ENCODE measurements at places on chromosomes 4 and X.
A peak's percentile ranks its signal among the peaks of the same experiment; 100 is the strongest.

DNA sequence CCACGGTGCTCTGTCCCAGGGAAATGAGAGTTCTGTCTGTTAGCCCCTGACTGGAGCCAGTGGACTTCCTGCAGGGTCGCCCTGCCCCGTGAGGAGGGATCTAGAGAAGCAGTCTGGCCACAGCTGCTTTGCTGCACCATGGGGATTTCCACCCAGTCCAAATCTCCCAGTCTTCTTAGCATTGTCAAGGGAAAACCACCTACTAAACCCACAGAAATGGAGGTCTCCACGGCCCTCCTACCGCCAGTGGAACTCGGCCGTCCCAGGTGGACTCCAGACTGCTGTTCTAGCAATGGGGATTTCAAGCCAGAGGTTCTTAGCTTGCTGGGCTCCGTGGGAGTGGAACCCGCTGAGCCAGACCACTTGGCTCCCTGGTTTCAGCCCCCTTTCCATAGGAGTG is 133.3 kb upstream of the PCDH7 start:
- DNase-seq, result no peak

GRCh38 chr4:99863-100262 is 24.4 kb upstream of the ZNF718 start:
- no peak for DNase-seq

GRCh38 chr4:144411700-144412099 is 234.3 kb upstream of the HHIP start:
- DNase-seq, result no peak

GRCh38 chrX:42933187-42933586 is 155.2 kb upstream of the PPP1R2C start:
- DNase-seq, result no peak

DNA sequence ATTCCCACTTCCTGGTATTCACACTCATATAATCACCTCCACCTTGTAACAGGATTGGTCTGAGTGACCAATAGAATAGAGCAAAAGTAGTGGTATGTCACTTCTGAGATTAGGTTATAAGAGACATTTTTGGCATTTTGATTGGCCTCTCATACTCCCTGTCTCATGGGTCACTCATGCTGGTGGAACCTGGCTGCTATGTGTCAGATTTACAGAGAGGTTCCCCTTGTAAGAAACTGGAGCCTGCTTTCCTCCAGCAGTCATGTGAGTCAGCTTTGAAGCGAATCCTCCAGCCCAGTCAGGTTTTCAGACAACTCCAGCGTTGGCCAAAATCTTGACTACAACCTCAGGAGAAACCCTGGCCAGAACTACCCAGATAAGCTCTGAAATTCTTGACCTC is 2.6 kb upstream of the OTUD4 start:
- no peak for DNase-seq

DNA sequence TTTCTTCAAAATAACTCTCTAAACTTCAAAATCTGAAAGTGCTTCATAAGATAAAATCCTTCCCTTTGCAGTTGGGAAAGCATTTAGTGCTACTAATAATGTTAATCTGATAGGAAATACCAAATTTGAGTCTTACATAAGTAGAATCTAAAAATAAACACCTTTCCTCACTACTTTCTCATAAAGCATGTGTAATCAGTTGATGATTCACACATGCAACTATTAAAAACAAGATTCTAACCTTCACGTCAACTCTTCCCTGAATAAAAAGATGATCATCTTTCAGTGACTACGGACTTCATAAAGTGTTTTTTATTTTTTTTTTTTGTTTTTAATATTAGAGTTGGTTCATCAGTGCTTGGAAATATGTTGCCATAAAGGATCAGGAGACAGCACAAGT is 172.6 kb downstream of the ACTRT1 start:
- DNase-seq, result no peak

GRCh38 chr4:86974551-86974994 is 39.8 kb downstream of the AFF1 start:
- DNase-seq, result no peak

DNA sequence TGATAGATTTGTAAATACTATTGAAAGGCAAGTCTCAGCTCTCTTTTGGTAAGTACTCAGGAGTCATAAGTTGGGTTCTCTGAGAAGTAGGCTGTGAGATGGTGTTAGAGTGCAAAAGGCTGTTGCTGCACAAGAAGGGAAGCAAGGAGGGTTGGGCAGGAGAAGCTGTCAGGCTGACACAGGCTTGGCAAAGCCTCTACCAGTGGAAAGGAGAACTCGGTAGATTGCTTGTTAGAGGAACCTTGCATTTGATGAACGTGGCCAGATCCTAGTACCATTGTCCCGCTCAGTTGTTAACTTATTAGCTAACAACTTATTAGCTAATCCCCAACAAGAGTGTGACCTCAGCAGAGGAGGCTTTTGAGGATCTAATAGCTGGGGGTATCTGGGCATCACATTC is 449.3 kb upstream of the BOD1L1 start:
- DNase-seq, result no peak

DNA sequence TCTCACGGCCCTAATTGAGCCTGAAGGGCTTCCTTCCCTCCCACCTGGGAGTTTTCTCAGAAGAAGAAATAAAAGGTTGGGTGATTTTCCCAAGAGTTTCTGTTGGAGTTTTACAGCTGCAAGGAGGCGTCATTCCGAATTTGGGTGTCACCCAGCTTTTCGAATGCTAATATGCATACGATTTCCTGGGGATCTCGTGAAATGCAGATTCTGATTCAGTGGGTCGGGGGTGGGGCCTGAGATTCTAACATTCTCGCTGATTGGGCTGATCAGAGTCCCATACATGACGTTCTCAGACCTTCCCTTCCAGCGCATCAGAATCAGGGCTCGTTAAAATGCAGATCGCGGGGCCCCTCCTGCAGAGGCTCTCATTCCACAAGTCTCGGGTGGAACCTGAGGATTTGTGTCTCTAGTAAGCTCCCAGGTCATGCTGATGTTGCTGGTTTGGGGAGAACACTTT is 125.8 kb upstream of the STX18 start:
- DNase-seq, result peak; percentile 89
